ENCODE measurements at places on chromosomes 7 and 10. TPM values are rescaled to one million over a fixed set of nuclear protein-coding genes. Genes with fewer than 3 reads are reported as not detected.

Gene CPXM2
- not detected for total RNA-seq

Gene LEP
- total RNA-seq, result not detected

Gene NPFFR1
- total RNA-seq, result not detected

Gene SEMA3D
- total RNA-seq, result under 0.01 TPM

Gene WASL
- 22.5 TPM for total RNA-seq

Gene ACTL6B
- not detected for total RNA-seq

Gene AKR1C1
- total RNA-seq, result 56.1 TPM

Gene TPK1
- 2.3 TPM for total RNA-seq

Gene CARD11
- not detected for total RNA-seq

Gene NPC1L1
- not detected for total RNA-seq

Gene IFIT3
- 32.0 TPM for total RNA-seq

DNA sequence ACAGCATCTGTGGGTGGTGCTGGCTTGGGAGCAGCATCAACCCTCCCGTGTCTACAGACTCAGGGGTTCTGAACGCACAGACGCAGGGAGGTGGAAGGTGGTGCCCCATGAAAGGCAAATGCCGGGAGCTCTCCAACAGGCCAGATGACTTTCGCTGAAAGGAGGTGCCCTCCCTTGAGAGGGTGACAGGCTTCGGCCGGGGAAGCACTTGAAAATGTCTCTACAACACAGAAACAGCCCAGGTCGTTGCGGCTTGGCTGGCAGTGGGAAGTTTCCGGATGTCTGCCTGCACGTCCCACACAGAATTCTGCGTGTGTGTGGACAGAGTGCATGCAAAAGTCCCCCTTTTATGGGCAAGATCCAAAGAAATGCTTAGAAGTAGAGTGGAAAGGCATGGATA lies 239.6 kb downstream of the SKAP2 start:
- no peak for DNase-seq

DNA sequence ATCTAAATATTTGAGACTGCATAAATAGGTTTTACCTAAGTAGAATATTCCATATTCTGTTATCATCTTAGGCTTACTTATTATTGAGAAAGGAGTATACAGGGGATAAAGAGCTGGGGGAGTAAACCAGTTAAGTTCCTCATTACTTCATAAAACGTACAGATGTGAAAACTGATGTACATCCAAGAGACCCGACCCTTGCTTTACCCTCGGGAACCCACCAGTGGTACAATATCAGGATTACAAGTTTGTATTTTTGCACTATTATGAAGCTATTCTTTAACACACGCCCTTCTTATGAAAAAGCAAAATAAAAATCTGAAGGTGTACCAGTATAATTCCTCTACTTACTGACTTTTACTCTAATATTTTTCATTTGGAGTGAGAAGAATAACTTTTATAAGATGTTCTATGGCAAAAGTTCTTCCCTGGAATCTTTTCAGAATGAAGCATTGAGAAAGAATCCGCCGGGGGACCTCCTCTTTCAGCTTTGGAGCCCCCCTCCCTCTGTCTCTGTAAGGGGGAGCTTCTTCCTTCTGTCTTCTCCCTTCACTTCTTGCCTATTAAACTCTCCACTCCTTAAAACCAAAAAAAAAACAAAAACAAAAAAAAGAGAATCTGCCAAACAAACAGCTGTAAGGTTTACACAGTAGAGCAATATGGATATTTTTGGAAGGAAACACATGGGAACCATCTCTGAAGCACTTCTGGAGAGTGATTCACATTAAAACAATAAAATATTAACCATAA lies 550.0 kb downstream of the TNS3 start:
- DNase-seq, result peak; percentile 78

DNA sequence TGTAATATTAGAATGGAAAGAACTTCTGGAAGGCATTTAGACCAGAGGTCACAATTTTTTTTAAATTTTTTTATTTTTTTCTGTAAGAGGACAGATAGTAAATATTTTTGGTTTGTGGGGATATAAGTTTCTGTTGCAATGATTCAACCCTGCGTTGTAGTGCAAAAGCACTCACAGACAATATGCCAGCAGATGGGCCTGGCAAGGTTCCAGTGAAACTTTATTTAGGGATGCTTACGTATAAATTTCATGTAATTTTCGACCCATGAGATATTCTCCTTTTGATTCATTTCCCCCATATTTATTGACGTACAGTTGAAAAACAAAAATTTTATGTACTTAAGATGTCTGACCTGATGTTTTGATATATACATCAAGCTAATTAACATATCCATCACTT lies 72.8 kb upstream of the NMT2 start:
- no peak for DNase-seq

- DNase-seq, result no peak
Observed at GRCh38 chr7:47326808-47327207, 255.1 kb downstream of the TNS3 start.

GRCh38 chr10:49139846-49140195 lies 6.0 kb upstream of the FAM170B start:
- DNase-seq, result peak; percentile 95

DNA sequence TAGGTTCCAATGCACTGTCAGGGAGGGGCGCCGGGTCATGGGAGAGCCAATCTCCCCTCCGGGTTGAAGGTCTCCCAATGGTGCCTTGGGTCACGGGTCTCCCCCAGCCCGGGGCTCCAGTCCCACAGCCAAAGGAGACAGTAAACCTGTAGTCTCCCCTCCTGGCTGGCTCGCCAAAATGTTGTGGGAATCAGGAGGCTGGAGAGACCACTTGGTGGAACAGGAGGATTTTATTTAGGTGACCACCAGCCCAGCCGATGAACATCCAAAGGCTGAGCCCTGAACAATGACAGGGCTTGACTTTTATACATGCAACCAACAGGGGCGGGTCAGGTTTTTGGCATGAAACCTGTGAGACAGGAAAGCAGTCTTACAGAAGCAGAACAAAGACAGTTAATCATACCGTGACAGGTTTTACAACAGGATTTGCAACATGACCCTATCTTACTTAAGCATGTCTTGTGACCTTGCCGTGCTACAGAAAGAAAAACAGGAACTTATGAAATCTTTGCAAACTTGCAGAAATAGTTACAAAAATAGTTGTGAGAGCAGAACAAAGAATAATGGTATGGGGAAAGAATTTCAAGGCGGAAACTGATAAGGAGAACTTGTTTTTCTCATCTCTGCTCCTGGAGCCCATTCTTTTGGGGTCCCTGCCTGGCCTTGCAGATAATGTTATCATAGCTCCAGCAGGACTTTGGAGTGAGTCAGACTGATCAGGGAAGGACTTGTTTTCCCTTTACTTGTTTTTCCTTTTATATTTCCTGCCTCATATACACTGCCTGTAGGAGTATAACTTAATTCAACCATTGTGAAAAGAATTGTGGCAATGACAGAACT lies 7.1 kb downstream of the ERV3-1 start:
- DNase-seq, result peak; percentile 53

- no peak for DNase-seq
Observed at GRCh38 chr7:1020849-1021251, 23.5 kb upstream of the GPR146 start.

GRCh38 chr10:121051696-121052279 lies 200.6 kb downstream of the WDR11 start:
- DNase-seq, result no peak

DNA sequence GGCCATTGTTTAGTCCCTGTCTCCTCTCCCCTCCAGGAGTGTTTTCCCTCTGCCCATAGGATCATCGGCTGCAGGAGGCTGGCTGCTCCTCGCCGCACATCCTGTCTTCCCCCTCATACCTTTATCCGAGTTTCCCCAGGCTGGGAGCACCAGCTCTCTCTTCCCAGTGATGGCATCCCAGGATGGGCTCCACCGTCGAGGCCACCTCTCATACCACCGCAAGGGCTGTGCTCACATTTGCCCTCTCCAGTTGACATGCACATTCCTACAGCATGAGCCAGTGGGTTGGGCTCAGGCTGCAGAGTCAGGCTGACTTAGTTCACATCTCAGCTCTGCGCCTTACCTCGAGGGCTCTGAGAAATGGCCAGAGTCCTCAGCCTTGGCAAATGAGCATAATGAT lies 12.1 kb downstream of the HKDC1 start:
- peak; percentile 81 for DNase-seq

DNA sequence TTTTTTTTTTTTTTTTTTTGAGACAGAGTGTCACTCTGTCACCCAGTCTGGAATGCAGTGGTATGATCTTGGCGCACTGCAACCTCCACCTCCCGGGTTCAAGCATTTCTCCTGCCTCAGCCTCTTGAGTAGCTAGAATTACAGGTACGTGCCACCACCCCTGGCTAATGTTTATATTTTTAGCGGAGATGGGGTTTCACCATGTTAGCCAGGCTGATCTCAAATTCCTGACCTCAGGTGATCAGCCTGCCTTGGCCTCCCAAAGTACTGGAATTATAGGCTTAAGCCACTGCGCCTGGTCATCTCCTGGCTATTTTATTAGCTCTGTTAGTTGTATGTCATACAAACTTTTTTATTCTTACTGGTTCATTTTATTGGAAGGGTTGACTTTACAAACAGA lies 103.0 kb downstream of the LCOR start:
- no peak for DNase-seq

- DNase-seq, result no peak
Observed at GRCh38 chr7:37330775-37331174, 117.9 kb downstream of the ELMO1 start.

All from LHCN-M2 (cell line).